ENCODE measurements at places on chromosomes 7 and 10.

DNA sequence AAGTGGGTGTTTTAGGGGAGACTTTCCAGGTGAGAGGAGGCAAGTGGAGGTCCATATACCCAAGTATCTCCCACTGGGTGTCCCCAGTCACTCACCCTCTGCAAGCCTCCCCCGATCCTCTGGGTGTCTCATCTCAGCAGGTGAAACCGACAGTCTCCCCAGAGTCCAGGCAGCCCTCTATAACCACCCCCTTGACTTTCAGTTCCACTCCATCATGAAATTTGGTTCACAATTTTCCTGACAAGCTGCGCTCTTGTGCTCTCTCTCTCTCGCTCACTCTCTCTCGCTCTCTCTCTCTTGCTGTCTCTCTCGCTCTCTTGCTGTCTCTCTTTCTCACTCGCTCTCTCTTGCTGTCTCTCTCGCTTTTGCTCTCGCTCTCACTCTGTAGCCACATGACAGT lies 8.1 kb upstream of the RABGEF1 start:
- DNase-seq = no peak

- no peak for DNase-seq
These were observed 33.0 kb downstream of the KIF5B start for GRCh38 chr10:32023264-32023663.

DNA sequence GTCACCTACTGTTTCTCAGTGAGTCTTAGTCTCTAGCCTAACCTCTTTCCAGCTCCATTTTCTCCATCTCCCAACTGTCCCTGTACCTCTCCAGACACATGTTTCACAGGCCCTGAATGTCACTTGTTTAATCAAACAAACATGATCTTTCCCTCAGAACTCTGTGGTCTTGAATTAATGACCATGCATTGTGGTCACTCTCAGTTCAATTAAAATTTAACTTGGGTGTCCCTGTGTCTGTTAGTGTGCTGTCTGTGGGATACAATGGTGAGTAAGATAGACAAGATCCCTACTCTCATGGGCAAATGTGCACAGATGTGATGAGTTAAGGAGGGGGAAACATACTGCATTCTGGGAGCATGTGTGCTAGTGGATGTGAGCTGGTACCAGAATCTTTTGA lies 65.0 kb downstream of the RBM33 start:
- DNase-seq = no peak

DNA sequence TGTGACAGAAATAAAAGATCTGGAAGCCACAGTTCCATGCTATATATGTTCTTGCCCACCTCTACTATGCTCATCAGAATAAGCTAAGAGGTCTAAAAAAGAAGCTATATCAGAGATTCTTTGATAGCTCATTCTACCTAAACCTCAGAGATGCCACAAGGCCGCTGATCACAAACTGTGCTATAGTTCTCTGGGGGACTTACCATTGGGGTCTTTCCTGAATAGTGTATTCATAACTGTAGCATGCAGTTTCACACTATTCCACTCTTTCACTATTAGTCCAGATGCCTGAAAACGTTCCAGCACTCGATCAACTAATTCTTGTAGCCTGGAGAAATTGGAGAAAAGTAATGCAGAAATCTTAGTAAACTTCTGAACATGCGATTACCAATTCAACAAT lies 44.5 kb upstream of the SPOCK2 start:
- DNase-seq = no peak

- DNase-seq = no peak
These were observed 16.1 kb upstream of the PLXNA4 start for GRCh38 chr7:132592231-132592920.

- DNase-seq = no peak
These were observed 2.4 kb downstream of the SFTPD start for GRCh38 chr10:79946271-79947082.

DNA sequence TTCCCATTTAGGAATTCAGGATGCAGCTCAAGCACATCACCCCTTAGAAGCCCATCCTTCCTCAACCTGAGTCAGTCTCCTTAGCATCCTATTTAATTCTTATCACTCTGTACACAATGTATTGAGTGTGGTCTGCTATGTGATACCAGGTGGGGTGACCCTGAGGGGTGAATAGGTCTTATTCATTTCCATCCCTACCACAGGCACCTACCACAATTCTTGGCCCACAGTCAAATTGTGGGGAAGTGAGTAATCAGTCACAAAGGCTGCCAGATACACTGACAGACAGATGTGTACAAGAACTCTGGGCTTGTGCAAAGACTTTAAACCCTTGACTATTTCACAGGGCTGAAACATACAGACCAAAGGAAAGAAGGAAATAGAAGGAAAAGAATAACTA lies 560.5 kb downstream of the PARD3 start:
- DNase-seq = no peak

- DNase-seq = no peak
These were observed 109.1 kb upstream of the TNRC18 start for GRCh38 chr7:5532536-5533335.

GRCh38 chr10:85978566-85979358 lies 387.8 kb downstream of the GRID1 start:
- no peak for DNase-seq

DNA sequence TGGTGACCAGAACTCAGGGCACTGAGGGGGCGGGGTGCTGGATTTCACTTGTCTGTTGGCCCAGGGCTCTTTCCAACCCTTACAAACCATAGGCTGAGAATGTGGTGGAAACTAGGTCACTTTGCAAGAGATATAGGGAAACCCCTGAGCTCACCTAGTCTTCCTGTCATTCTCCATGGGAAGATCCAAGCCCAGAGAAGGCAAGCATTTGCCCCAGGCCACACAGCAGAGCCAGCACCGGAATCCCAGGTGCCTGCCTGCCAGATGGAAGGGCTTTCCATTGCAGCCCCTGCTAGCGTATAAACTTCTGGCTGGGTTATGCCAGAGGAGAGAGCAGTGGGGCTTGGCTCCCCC lies 427 bp downstream of the PYROXD2 start:
- DNase-seq = no peak

DNA sequence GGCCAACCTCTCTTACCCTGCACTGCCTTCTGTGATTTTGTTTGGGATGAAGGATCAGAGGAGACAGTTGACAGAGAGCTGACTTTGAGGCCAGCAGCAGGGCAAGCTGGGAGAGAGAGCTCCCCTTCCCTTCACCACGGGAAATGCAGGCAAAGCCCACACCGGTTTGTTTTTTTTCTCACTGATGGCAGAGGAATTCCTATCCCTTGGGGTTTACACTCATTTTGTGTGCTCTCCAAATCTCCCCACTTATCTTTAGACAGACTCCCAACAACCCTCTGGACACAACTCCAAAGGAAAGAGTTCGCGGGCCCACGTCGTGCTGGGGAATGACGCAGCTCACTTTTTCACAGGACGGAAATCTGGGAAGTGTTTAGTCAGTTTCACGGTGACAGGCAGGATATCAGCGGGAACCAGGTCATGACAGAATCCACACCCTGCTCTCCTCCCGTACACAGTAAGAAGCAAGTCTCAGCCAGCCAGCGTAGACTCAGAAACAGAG lies 68.3 kb upstream of the FAM171A1 start:
- no peak for DNase-seq

- DNase-seq = no peak
These were observed 2.0 kb upstream of the KLF6 start for GRCh38 chr10:3787016-3787400.

DNA sequence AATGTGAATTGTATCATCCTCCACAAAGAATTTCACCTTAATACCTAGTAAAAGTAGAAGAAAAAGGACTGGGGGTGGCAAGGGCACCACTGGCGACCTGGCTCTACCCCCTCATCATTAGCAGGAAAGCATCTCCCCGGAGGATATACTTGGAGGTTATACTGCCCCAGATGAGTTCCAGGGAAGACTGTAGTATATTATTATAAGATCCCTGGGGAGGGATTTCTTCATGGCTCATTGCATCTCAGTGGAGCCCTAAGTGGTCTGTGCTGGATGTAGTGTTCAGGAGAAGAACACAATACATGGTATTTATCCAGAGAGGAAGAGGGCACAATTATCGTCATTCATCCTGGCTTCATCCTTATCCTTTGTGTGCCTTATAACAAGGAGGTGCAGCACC lies 14.2 kb upstream of the DYNC1I1 start:
- no peak for DNase-seq

DNA sequence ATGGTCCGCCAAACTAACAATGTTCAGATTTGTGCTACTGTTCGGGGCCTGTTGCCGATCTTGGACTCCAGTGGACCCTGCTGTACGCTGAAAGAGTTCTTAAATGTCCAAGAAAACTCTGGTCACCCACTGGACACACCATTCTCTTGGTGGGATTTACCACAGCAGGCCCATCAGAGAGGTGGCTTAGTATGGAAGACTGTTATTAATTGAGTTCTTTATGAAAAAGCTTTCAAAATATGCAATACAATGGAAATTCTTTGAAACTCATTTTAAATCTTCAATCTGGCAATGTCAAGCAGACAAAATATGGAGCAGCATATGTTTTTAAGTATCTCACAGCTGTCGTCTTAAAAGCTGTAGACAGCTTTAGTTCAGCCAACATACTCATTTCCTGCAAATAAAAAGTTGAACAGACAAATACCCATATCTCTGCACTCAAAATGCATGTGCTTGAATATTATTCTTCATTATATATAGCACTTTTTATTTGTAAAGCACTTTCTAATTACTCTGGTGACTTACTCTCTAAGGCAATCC lies 37.4 kb upstream of the GRM8 start:
- no peak for DNase-seq

GRCh38 chr10:97795886-97796285 lies 24.1 kb upstream of the SFRP5 start:
- no peak for DNase-seq

- DNase-seq = no peak
These were observed 37.3 kb downstream of the MICALL2 start for GRCh38 chr7:1421946-1422345.

GRCh38 chr10:63917363-63917762 lies 396.2 kb downstream of the REEP3 start:
- DNase-seq = no peak

DNA sequence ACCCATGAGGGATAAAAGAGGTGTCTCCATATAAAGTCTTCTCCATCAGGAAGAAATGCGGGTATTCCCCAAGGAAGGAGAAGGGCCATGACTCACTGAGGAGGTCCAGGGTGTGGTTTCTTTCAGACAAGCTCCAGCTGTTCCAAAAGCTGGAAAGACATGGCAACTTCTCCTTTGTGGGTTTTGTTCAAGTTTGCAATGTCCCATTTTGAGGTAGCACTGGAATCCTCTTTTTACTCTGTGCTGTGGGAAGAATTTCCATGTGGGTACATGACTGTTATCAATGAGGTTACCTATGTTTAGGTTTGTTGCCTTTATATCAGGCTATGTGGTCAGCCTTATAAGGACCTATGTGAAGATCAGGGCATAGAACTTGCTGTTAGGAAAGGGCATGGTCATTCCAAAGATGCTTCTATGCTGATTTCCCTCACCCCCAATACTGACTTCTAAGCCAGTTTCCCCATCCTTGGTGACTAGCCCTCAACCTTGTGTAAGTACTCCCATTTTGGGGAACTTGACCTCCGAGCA lies 697.5 kb downstream of the INHBA start:
- DNase-seq = no peak

DNA sequence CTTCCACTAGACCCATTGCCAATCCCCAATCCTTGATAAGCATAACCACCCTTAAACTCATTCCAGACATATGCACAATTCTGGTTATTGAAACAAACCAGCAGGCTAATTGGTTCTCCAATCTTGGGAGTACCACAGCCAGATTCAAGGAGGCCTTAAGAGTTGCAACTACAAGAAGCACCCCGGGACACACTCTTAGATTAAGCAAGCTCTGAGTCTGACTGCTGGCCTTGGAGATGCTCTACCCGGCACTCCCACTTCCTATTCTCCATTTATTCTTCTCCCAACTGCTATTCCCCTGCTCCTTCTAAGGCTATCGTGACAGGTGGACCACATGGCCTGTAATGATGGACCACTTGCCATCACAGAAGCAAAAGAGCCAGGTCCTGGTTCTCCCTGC lies 40.3 kb downstream of the CYTH3 start:
- no peak for DNase-seq

GRCh38 chr10:43255634-43256431 lies 11.0 kb downstream of the RASGEF1A start:
- DNase-seq = no peak

- no peak for DNase-seq
These were observed 33.2 kb downstream of the TACR2 start for GRCh38 chr10:69383558-69383957.

- no peak for DNase-seq
These were observed 7.7 kb downstream of the TMEM273 start for GRCh38 chr10:49180444-49180860.

DNA sequence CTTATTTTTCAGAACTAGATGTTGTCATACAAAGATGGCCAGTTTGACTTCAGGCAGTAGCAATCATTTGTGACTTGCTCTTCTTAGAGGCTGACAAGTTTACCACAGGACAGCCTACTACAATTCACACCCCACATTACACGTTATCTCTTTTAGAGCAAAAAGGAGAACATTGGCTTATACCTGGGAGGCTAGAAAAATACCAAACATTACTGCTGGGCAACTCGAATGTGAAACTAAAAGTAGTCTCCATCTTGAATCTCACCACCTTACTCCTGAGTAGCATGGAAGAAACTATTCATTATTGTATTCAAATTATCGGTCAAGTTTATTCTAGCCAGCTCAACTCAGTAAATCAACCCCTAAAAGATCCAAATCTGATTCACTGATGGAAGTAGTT lies 90.7 kb upstream of the TMEM26 start:
- DNase-seq = no peak

GRCh38 chr10:68625316-68625921 lies 65.3 kb downstream of the TET1 start:
- no peak for DNase-seq

DNA sequence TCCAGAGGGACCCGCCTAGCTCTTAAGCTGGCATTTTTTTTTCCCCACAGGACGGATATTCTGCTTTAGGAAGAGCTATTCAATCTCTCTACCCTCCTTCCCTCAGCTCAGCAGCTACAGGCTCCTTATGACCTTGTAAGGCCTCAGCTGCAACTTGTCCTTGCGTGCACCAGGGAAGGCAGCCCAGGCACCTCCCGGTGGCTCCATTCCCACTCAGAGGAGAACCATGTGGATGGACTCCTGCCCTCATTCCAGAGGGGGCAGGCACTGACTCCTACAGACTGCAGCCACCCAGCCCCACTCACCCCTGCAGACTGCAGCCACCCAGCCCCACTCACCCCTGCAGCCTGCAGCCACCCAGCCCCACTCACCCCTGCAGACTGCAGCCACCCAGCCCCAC lies 73.7 kb downstream of the ITIH5 start:
- no peak for DNase-seq
